ENCODE measurements at places on chromosomes 6 and 20.

- DNase-seq, result no peak
These were observed 36.5 kb upstream of the MLN start for GRCh38 chr6:33840048-33840926.

DNA sequence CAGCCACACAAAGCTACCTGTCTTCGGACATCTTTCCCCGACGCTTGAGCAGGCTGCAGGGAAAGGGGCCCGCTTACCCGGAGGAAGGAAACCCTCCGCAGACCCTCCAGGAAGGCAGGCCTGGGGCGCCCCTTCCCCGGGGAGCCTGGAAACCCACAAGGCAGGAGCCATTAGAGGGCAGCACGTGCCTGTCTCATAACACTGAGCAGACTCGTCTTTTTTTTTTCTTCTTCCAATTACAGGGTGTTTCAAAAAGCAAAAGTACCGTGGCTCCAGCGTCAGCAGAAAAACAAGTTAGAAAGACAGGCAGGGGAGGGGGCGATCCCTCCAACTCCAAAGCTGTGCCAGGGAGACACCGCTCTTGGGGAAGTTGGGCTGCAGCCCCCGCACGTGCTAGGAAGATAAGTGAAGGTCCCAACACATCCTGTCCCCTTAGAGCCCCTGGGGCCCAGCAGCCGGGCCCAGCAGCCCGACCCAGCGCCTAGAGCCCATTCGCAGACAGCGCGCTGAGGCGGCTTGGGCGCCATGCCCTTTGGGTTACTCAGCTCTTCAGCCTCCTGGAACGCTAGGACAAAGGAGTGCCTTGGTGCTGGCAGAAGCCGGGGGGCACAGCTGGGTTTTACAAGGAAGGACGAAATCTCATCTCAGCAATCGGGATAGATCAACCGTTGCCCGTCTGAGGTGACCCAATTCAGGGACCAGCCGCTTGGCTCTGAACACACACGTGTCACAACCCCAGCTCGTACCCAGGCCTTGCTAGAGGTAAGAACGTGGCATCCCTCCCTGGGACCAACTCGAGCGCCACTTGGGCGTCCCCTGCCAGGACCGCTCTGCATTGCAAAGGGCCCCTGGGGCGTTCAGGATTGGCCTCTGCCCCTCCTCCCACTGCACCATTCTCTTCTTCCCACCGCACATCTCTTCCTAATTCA lies 136.3 kb downstream of the LY86 start:
- peak; percentile 88 for DNase-seq

DNA sequence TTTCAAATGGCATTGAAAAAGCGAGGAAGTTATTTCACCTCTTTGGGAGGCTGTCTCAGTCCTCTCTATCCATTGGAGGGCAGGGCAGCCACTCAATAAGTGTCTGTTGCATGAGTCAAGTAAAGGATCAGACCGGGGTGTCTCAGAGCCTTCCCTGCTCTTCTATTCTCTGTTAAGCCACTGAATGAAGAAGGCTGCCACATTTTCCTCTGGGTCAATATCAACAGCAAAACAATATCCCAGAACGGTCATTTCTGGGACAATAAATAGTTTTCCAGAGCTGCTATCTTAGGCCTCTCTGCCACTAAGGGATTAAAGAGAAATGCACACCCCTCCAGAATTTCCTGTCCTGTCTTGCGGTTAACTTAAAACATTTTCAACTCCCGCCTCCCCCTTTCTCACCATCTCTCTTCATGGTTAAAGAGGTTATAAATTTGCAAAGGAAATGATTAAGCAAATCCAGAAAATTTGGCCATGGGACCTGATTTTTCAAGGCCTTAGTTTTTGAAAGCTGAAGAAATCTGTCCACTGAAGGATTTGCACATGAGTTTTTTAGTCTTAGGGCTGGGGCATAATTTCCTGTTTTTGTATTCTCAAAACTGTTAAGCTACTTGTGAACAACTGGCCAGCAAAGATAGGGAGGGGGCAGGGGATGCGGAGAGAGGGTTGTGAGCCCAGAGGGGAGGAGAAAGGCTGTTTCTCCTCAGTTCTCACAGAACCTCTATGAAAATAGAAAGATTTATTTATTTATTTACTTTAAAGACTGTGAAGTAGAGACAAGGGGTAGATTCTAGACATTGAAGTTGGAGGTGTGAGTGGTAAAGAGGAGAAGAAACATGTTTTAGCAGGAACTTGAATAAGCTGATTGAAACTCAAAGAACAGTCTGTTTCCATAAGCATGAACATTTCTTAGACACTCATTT lies 135.7 kb downstream of the BCAS1 start:
- DNase-seq, result no peak

- DNase-seq, result peak; percentile 66
These were observed 69.8 kb upstream of the FAM184A start for GRCh38 chr6:119148098-119148824.

- no peak for DNase-seq
These were observed 242.9 kb downstream of the FOXA2 start for GRCh38 chr20:22341508-22341907.

- no peak for DNase-seq
These were observed 16.5 kb downstream of the RIPOR2 start for GRCh38 chr6:24919056-24919892.

GRCh38 chr20:23046431-23046830 lies 3.0 kb downstream of the THBD start:
- no peak for DNase-seq
